ENCODE measurements at places on chromosomes 4 and X.
A peak's percentile ranks its signal among the peaks of the same experiment; 100 is the strongest.

- no peak for DNase-seq
Measured at GRCh38 chr4:180084561-180084960, 2158.6 kb upstream of the TENM3 start.

DNA sequence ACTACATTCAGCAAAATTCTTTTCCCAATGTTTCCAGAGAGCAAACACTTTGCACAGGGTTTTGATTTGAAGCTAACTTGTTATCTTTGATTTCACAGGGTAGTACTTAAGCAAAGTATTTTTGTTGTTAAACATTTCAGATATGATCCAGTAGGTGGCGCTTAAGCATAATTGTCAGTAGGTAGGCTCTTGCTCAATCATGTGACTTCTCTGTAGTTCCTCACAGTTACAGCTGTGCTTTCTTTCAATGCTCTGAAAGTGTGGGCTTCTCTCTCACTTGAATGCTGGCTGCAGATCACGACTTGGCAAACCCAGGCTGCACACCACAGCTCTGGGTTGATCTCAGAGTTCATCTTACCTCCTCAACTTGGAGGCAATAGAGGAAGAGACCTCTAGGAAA is 1016.5 kb downstream of the SH3BGRL start:
- peak; percentile 3 for DNase-seq

GRCh38 chr4:54484383-54484782 is 173.4 kb upstream of the KIT start:
- peak; percentile 92 for DNase-seq

GRCh38 chr4:170339522-170339921 is 249.8 kb upstream of the AADAT start:
- no peak for DNase-seq

DNA sequence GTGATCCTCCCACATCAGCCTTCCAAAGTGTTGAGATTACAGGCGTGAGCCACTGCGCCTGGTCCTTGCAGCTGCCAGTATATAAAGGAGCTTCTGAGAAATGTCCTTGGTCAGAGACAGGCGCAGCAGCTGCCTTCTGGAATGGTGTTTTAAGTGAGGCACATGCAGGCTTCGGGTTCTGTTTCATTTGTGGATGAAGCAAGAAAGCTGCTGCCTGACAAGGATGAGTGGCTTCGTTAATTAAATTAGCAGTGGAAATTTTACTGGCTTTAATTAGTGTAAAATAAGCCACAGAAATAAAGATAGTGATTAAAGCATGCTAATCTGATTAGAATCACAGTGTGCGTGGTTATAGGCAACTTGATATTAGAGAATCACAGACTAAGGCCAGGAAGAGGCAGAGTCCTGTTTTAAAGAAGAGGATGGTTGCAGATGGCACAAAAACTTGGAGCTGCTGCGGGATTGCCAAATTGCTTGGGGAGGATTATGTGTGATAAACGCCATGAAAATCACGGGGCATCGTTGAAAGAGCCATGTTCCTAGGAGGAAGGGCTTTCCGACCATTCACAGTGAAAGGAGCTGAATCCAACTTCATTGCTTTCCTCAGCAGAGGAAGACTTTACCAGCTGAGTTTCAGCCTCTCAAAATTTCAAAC is 348.4 kb upstream of the FAT1 start:
- DNase-seq = no peak

- no peak for DNase-seq
Measured at GRCh38 chrX:9805956-9806355, 19.7 kb downstream of the SHROOM2 start.

DNA sequence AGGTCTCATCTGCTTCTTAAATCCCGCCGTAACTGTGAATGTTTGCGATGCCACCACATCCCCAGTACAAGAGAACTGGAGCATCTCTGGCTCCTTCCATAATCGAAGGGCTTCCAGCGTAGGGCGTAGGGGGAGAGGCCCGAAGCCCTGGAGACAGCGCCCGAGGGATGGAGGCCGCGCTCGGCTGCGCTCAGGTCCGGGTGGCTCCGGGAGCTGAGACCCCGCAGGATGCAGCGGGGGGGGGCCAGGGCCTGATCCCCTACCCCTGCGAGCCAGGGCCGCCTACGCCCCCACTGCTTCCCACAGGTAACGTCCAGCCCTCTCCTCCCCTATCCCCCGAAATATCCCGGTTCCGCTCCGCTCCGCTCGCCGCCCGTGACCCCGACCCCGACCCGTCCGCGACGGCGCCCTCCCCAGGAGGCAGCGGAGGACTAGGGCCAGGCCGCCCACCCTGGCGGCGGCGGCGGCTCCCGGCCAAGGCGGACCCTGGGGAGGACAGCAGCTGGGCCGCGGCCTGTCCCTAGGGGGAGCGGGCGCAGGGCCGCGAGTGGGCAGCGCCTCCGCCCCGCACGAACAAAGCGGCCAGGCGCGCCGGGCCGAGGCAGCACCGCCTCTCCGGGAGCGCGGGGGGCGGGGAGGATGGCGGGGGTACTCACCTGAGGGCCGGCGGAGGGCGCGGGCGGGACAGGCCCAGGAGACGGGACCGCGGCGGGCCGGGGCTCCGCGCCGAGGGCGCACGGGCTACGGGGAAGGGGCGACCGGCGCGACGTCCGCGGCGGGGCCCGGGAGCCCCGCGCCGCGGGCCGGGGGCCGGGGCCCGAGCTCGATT is 723 bp downstream of the WDFY3 start:
- peak; percentile 30 for DNase-seq

DNA sequence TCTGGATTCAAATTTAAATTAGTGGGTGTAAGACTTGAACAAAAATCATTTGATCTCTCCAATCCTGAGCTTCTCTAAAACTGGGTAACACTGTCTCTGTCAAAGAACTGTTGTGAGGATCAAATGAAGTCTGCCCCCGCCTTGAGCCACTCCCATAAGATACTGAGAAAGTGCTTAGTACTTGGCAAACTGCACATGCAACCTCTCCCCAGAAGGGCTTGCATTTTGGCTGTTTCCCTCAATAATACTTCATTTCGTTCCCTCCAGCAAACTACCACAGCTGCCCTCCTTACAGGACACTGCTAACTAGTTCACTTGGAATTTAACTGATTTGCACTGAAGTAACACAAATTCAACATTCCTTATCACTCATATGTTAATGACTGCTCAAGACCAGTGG is 79.8 kb downstream of the APBB2 start:
- DNase-seq = no peak

- no peak for DNase-seq
Measured at GRCh38 chr4:23855912-23856605, 33.8 kb downstream of the PPARGC1A start.
